ENCODE measurements at places on chromosomes 16 and 17. TPM values are rescaled to one million over a fixed set of nuclear protein-coding genes. Genes with fewer than 3 reads are reported as not detected.
A peak's percentile ranks its signal among the peaks of the same experiment; 100 is the strongest.

- DNase-seq = no peak
Observed at GRCh38 chr17:21814776-21815175, 122.5 kb downstream of the KCNJ18 start.

DNA sequence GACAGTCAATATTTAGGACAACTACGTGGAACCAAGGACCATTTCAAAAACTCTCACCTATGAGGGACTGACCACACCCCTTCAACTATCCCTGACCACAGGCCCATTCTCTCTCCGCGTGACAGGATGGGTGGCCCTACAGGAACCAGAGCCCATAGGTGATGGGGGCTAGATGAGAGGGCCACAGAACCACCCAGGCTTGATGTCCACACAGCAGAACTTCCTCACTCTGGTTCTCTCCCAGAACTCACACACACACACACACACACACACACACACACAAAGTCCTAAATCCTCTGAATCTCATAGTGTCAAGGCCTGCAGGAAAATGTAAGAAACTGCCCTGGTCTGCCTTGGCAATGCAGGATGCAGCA is 1.5 kb downstream of the ZNF319 start:
- DNase-seq = no peak

GRCh38 chr16:48820379-48820778 is 210.4 kb upstream of the N4BP1 start:
- no peak for DNase-seq

GRCh38 chr16:21560462-21560861 is 38.9 kb upstream of the METTL9 start:
- DNase-seq = no peak

DNA sequence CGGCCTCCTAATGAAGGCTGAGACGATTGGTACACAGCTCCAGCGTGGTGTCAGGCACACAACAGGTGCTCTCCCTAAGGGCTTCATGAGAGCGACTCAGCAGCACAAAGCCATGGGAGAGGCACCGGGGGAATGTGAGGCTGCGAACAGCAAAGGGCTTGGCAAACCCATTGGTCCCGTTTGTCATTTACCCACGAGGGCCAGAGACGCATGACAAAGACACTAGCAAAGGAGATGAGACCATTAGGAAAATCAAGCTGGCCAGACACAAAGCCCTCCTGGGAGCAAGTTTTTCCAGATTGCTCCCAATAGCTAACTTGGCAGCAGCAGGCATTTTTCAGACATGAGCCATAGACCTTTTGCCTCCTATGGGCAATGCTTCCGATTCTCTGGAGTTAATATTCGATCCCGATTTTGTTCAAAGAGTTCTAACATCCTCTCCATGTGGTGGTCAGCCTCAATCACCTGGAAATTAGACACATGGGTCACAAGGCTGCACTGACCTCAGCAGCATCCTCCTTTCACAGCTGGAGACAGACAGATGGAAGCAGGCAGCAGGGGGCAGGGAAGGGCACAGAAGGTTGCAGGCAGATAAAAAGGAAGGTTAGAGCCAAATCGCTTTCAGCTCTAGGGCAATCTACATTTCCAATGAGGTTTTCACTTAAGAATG is 38.2 kb downstream of the TK2 start:
- DNase-seq = peak; percentile 55

GRCh38 chr17:27368151-27368795 is 74.4 kb downstream of the WSB1 start:
- no peak for DNase-seq

DNA sequence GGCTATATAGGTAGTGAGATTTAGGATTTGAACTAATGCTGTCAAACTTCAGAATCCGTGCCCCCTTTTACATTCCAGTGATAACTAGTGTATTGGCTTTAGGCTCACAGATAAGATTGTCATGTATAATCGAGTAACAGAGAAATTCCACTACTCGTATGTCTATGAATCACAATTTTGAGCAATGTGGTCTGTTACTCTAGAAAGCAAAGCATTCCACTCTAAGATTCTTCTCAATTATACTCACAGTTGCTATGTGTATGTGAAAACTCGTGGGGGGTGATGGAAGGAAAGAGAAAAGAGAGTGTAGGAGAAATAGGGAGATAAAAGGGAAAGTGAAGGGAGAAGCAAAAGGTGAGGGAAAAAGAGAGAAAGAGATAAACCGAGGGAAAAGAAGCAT is 1175.1 kb upstream of the GOT2 start:
- no peak for DNase-seq

- no peak for DNase-seq
Observed at GRCh38 chr16:10982465-10983150, 38.2 kb downstream of the CLEC16A start.

DNA sequence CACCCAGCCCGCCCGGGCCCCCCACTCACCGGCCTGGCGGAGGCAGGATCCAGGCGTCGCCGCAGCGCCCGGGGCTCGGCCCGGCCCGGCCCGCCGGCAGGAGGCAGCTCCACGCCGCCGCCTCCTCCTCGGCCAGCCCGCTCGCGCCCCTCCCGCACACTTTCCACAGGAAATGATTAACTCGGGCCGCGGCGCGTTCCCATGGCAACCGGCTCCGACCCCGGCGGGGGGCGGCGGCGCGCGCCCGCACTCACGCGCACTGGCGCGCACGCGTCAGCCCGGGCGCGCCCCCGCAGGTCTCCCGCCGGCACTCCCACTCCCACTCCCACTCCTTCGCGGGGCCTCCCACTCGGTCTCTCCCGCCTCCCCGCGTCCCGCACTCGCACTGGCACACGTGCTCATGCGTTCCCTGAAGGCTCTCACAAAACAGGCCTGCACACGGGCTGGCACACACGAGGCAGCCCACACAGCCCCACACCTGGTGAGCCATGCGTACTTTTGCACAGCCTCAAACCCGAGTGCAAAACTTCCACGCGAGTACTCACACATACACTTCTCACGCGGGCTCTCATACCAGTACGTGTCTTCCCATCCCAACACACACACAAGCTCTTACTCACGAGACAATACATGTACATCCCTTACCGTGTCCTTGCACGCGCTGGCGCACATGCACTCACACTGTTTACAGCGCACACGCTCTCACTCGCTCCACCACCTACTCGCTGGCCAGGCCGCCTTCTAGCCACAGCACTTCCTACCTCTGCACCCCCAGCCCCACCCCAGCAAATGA is at the start of gene KIFC3:
Gene KIFC3, minus strand, starts transcription at position 151 of the 793 bp plus-strand sequence. CDS start 4,248 bp downstream, outside the sequence.
- DNase-seq = peak; percentile 71

DNA sequence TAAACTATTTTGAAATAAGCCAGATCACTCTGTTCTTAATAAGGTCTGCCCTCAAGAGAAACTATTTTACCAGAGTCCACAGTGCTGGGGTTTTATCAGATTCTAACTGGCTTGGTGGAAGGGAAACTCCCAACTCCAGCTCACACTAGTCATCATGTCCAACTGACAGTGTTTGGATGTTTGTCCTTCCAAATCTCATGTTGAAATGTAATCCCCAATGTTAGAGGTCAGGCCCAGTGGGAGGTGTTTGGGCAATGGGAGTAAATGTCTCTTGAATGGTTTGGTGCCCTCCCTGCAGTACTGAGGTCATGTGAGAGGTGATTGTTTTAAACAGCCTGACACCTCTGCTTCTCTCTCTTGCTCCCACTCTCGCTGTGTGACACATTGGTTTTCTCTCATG is 1301.0 kb upstream of the CDH8 start:
- DNase-seq = no peak

DNA sequence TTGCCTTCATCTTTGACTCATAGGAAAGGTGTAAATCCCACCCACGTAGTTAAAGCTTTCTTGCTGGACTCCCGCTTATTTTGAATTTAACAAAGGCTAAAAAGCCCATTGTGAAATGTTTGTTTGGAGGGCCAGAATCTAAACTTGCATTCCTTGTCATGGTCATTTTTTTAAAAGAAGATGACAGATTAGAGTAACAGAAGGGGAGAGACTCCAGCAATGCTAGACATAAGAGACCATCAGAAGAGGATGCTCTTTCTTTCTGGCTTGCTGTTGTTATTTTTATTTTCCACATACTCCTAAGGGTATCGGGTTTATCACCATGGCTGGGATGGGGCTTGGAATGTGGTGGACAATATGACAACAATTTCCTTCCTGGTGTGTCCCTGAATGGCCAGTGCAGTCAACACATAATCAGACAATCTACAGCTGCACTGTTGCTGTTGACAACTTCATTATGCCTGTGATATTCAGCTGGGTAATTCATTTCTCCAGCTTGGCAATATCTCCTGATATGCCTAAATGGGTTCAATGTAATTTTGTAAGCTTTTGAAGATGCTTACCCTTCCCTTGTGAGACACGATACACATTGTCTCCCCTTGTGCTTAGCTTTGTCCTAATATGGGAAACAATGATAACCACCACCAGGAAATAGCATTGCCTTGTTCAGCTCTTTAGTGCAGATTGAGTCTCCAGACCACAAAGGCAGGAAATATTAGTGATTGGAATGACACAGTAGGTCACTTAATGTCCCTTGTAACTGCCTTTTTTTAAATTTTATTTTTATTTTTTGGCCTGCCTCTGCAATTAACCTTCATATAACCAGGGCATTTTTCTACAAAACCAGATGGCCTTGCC is 164.3 kb downstream of the ANKFN1 start:
- no peak for DNase-seq

DNA sequence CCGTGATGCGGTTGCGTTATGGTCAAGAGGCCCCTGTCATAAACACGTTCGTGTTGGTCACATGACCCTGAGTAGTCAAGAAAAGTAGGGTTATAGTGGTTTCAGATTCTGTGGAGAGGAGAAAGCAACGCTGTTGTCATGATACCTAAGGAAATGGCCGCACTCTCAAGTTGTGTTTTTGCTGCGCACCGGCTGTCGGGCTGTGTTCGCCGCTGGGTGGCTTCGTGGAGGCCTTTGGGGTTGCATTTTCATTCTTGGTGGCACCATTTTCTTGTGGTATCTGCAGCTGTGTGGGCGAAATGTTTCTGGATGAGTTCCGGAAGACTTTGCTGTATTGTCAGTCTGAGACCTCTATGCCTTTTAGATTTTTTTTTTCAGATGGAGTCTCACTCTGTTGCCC is 35.0 kb downstream of the DEF8 start:
- DNase-seq = no peak

GRCh38 chr16:58853854-58854791 is 120.0 kb upstream of the GOT2 start:
- no peak for DNase-seq

GRCh38 chr16:51875834-51876600 is 670.9 kb downstream of the TOX3 start:
- DNase-seq = no peak

DNA sequence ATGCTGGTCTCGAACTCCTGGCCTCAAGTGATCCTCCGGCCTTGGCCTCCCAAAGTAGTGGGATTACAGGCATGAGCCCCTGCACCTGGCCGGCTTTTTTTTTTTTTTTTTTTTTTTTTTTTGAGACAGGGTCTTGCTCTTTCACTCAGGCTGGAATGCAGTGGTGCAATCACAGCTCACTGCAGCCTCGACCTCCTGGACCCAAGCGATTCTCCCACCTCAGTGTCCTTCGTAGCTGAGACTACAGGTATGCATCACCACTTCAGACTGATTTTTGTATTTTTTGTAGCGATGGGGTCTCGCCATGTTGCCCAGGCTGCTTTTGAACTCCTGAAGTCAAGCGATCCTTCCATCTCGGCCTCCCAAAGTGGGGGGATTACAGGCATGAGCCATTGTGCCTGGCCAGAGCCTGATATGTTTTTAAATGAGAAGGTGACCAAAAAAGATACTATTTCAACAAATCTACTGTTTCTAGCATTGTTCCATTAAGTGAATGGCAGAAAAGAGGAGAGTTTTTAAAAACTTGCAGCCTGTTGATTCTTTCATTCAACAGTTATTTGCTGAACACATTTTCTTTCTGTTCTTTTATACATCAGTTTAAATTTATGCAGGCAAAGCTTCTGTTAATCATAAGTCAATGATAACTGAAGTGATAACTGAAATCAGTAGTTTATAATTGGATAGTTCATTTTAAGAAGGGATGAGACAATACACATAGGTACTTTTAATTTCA is 3.2 kb upstream of the SRSF1 start:
- DNase-seq = no peak

GRCh38 chr17:1201132-1201702 is 21.4 kb upstream of the ABR start:
- DNase-seq = no peak

- DNase-seq = no peak
Observed at GRCh38 chr17:2521257-2521656, 9.6 kb upstream of the METTL16 start.

DNA sequence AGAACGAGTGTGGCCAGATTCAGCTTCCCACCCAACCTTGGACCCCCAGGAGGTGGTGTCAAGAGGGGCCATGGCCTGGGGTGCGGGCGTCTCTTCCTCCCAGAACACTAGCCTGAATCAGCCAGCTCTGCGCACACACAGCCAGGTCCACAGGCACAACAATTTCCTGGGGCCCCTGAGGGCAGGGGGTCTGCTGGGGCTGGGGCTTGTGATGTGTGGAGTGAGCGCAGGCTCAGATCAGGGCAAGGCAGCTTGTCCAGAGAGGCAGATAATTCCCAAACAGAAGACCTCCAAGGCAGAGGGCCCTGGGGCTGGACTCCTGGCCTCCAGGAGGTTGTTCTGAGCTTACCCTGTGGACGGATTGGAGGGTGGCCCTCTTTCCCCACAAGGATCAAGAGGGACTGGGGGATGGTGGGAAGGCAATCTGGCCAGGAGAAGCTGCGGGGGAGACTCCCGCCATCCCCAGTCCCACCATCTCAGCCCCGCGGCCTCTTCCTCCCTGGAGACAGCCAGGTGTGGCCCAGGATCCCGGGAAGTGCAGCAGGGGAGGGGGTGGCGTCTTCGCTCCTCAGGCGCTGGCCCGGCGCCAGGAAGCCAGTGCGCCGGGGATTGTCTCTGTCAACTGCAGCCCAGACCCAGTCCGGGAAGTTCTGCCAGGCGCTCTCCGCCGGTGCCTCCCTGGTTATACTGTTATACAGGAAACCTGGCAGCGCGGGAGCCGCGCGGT is 52.0 kb upstream of the AMZ2 start:
- no peak for DNase-seq

Gene ENKD1
- total RNA-seq = 6.4 TPM

Gene SEZ6L2
- total RNA-seq = 8.7 TPM

Gene ZNF276
- total RNA-seq = 9.4 TPM

Gene KRT25
- 0.05 TPM for total RNA-seq

Gene HOXB4
- 0.48 TPM for total RNA-seq

Gene MYH3
- total RNA-seq = 0.71 TPM

Gene XAF1
- total RNA-seq = 1.0 TPM

Gene MT1M
- not detected for total RNA-seq

Gene CDH13
- not detected for total RNA-seq

Gene PTX4
- total RNA-seq = not detected

Gene TBC1D3E
- not detected for total RNA-seq

Gene HOXB8
- total RNA-seq = 0.69 TPM

Gene SNF8
- 117 TPM for total RNA-seq

Gene PPP1R27
- total RNA-seq = 0.56 TPM

Gene PRCD
- total RNA-seq = 15.8 TPM

Data from SK-MEL-5 (cell line).